ENCODE measurements at places on chromosomes 1 and 21.

DNA sequence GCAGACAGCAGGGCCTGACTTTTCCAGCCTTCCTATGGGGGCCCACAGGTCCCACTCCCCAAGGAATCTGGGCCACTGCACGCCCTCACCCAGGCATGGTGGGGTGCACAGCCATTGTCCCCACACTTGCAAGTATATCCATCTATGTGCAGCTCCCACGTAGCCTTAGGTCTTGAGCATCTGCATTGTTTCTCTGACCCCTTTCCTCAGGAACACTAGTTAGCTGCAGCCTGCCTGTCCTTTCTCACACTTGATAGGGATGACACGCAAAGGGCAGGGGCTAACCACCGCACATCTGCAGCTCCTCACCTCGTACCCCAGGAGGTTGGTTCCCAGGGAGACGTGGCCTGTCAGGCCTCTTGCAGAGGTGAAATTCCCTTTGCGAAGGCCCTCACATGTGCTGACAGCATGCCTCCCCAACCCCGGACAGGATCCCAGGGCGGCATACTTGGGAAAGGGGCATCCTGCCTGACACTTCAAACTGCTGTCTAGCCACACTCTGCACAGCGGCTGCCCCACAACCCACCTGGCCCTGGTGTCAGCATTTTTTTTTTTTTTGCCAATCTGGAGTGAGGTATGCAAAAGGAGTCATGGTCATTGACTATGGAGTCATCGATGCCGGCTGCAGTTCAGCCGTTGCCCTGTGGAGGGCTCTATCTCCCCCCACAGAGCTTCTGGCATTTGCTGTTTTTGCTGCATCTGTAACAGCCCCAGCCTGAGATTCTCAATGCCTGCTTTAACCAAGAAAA lies 5.0 kb downstream of the JMJD4 start:
- DNase-seq = no peak

- DNase-seq = no peak
Observed at GRCh38 chr21:33302796-33303195, 22.0 kb upstream of the IFNAR1 start.

DNA sequence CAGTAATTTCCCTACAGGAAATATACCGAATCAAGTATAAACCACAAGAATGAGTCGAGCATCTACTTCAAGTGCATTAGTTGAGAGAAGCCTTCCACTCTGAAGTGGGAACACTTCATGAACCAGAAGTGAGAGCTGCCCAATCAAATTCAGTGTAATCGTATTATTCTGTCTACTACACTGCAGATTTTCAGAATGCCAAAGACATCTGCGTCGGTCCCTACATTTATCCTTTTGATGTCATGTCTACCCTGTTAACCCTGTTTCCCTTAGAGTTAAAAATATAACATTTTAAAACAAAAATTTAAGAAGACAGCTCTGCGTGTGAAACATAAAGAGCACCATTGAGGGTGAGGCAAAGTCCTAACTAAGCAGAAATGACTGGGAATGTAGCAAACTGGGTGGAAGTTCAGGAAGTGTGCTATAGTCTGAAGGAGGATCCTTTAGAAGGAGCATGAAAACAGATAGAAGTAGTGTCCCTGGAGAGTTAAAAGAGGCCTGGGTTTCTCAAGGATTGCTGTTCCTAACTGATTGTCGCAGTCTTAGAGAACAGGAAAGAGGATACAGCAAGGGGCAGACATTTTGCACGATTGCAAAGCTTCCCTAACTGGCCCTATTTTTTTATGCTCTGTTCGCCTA lies 291.2 kb downstream of the PTPRC start:
- no peak for DNase-seq

GRCh38 chr1:102099916-102100315 lies 103.2 kb upstream of the OLFM3 start:
- DNase-seq = no peak

DNA sequence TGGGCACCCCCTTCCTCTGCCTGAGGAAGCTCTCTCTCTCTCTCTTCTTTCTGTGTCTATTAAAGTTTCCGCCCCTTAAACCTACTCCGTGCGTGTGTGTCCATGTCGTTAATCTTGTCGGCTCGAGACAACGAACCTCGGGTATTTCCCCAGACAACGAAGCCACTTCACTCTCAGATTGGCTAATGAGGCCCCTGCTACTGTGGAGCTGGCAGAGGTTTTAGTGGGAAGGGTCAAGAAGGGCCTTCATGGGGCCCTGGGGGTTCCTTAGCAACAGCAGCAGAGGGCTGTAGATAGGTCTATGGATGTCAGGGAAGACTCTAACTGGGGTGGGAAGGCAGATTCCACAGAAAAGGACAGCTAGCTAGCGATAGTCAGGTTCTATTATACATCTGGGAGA lies 239.8 kb upstream of the RAB4A start:
- no peak for DNase-seq

DNA sequence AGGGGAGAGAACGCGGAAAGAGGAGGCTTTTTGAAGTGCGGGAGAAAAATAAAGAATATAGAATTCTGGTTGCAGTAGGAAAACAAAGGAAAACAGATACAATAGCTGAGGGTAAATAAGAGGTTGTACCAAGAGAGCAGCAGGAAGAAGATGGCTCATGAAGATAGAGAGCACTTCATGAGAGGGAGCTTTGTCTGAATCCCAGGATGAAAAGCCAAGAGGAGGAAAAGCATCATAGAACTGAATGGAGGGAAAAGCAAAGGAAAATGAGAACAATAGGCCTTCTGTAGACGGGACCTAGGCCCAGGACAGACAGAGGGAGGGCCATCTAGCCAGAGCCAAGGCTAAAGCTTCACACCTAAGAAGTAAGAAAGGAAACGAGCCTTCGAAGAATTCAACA lies 49.5 kb downstream of the ATP6V1G3 start:
- no peak for DNase-seq

- peak; percentile 46 for DNase-seq
Observed at GRCh38 chr1:149884433-149885338, 14.7 kb upstream of the BOLA1 start.

GRCh38 chr1:100299521-100300222 lies 33.7 kb downstream of the RTCA start:
- no peak for DNase-seq

DNA sequence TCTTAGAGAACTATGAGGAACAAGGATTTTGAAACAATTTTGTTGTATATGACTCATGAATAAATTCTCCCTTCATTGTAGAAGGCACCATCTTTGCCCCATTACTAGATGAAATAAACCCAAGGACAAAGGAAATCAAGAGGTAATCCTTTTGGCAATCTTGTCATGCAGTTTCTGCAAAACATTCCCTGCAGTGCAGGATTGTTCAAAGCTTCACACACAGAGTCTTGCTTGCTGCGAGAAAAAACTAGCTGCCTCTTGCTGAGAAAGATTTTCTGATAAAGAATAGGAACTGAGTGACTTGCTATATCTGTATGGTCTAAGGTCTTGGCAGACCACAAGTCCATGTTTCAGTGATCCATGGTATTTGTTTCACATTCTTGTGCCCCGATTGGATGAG lies 657.4 kb upstream of the ADGRL4 start:
- DNase-seq = no peak

GRCh38 chr1:94653454-94653853 lies 111.9 kb upstream of the F3 start:
- DNase-seq = no peak
